ENCODE measurements at places on chromosomes 12 and 14.
A peak's percentile ranks its signal among the peaks of the same experiment; 100 is the strongest.

GRCh38 chr14:101460986-101461750, 100.1 kb upstream of the DIO3 start:
- DNase-seq, result no peak

GRCh38 chr14:93410021-93410420, 20.7 kb upstream of the UNC79 start:
- no peak for DNase-seq

DNA sequence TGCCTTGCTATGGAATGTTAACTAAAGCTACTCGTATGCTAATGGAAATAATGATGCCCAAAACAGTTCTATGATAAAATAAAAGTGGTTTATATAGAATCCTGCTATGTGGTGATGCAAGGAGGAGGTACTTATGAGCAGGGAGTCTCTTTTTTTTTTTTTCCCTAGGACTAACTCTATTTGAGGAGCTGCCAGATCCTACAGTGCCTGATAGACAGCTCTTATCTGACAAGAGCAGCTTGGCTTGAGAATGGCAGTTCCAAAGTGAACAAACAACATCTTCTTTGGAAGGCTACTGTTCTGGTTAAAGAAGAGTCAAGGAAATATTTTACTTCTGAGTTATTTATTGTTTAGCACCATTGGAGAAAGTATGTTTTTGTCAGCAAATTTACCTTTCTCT, 10.2 kb upstream of the ACSM4 start:
- DNase-seq, result no peak

DNA sequence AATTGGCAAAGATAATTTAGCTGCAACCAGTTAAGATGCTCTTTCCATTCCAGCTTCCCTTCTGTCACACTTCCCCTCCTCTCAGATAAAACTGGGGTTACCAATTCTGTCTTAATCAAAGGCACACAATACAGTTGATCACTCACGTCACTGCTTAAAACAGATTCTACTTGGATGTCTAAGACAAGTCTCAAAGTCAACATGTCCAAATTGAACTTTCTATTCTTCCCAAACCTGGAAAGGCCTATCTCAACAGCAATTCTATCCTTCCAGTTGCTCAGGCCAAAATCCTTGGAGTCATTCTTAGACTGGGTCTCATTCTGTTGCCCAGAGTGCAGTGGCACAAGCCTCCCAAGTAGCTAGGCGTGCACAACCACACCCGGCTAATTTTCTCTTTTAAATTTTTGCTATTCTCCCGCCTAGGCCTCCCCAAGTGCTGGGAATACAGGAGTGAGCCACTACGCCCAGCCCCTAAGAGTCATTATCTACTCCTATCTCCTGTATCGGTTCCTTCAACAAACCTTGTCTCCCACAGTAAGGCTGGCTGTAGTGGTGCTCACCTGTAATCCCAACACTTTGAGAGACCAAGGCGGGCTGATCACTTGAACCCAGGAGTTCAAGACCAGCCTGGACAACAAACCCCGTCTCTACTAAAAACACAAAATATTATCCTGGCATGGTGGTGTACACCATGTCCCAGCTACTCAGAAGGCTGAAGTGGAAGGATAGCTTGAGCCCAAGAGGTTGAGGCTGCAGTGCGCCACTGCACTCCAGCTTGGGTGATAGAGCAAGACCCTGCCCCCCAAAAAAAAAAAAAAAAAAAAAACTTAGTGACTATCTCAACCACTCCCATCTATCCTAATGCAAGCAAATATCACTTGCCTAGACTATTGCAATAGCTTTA, 4.7 kb downstream of the RPS29 start:
- DNase-seq, result no peak

DNA sequence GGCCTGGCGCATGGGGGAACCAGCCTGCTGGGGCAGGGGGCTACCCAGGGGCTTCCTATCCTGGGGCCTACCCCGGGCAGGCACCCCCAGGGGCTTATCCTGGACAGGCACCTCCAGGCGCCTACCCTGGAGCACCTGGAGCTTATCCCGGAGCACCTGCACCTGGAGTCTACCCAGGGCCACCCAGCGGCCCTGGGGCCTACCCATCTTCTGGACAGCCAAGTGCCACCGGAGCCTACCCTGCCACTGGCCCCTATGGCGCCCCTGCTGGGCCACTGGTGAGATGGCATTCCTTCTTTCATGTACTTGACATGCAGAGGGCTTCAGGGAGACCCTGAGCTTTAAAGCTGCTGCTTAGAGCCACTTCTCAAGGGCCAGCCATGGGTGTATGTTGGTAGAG, 9.0 kb downstream of the LGALS3 start:
- no peak for DNase-seq

- no peak for DNase-seq
Measured at GRCh38 chr14:77043984-77044485, 15.5 kb upstream of the IRF2BPL start.

GRCh38 chr12:101110866-101111265, 99.2 kb downstream of the SLC5A8 start:
- no peak for DNase-seq

GRCh38 chr12:89262855-89263552, 89.3 kb downstream of the DUSP6 start:
- no peak for DNase-seq

DNA sequence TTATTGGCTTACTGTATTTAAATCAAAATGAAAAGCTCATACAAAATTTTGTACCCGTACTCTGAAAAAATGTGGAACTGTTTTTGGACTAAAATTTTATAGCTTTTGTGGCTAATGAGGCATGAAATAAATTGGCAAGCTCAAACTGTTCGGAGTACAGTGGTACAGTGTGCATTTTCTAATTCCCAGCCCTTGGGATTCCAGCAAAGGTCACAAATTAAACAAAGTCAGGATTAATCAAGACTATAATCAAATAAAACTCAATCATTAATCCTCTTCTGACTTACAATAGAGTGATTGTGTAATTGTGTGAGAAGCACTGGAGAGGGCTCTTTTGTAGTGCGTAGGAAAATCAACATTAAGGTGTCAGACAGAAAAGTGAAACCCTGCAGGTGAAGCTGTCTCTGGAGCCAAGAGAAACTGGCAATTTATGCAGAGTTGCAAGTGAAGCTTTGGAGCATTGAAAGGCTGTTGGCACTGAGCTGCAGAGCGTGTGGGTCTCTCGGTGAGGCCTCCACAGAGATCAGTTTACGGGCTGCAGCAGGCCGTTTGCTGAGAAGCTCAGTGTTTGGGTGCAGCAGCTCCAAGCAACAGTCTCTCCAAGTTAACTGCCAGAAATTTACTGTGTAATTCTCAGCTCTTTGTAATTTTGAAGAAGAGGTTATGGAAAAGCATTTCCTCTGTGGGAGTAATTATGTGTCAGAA, 275.9 kb downstream of the FBXL14 start:
- no peak for DNase-seq

GRCh38 chr12:45205165-45205825, 10.6 kb upstream of the ANO6 start:
- DNase-seq, result no peak

DNA sequence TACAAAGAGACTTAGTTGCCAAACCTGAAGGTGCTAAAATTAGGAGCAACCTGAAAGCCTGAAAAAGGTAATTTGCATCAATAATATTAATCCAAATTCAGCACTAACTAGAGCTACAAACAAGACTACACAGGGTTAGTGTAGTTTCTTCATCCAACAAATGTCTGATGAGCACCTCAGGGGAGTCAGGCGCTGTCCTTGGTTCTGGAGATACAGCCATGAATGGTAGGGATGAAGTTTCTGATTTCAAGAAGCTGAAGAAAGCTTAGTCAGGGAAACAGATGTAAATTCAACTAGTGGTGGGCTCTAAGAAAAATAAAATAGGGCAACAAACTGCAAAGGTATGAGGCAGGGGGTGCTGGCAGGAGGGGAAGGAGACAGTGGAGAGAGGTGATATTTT, 266.3 kb downstream of the GLT1D1 start:
- DNase-seq, result no peak

DNA sequence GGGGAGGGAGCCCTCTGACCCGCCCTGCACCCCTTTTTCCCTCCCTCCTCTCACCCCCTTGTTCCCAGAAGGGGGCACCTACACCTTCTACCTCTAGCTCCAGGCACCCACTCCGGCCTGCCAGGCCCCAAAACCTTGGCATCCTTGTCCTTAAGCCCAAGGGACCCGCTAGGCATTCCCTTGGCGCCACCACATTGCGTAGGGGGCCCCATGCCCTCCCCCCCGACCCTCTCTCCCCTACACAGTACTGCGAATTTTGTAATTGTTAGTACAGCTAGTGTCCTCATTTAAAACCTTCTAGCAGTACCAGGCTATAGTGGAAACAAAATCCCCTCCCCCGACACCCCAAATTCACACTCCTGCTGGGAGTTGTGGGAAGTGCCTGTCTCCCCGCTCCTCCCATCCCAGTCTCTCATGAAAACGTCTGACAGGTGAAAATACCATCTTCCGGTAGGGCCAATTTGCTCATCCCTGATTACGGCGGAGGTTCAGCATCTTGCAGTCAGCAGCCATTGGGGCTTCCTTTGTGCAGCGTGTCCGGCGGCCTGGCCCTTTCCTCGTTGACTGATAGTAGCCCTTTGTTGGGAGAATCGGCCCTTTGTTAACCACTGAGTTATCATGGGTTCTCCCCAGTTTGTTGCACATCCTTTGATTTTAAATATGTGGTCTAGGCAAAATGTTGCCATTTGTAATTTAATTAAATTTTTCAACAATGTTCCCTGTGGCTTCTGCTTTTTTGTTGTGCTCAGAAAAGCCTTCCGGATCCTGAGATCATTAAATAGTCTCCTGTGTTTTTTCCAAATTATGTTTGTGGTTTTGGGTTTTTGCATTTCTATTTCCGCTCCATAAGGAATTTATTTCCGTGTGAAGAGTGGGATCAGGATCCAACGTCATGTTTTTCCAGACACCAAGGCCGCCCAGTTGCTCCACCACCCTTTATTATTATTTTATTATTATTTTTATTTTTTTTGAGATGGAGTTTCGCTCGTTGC, 7.9 kb upstream of the CEP170B start:
- no peak for DNase-seq

DNA sequence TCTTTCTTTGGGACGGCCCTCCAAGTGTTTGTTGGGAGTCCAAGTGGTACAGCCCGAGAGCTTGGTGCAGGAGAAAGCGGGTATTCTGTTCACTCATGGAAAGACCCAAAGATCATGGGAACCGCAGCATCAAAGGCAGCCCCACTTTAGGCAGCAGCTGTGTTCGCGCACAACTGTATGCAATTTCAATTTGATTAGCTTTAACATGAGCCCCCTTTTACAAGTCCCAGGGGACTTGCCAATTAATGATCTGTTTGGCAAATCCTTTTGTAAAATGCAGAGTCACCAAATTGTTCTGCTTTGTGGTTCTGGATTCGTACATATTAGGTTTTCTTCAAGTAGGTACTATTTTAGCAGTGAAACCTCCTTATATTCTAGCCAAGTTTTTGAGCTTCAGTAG, 217.7 kb downstream of the AACS start:
- no peak for DNase-seq

DNA sequence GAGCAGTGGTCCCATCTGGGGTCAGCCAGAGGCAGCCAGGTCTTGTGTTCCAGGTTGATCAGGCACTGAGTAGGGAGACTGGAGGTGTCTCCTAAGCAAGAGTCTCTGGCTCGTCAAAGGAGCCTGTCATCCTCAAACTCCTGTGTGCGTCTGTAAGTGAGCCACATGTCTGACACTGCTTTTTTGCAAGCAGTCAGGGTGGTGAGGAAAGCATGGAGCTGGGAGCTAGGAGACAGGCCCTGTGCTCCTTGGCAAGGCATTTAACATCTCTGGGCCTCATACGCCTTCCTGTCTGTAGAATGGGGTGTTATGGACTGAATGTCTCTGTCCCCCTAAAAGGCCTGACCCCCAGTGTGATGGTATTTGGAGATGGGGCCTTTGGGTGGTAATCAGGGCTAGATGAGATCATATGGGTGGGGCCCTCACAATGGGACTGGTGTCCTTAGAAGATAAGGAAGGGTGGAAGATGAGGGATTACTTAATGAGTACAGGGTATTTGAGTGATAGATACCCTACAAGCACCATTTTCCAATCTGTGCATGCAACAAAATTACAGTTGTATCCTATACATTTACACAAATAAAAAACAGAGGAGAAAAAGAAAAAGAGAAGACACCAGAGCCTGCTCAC, 53.0 kb downstream of the ARL6IP4 start:
- DNase-seq, result no peak

DNA sequence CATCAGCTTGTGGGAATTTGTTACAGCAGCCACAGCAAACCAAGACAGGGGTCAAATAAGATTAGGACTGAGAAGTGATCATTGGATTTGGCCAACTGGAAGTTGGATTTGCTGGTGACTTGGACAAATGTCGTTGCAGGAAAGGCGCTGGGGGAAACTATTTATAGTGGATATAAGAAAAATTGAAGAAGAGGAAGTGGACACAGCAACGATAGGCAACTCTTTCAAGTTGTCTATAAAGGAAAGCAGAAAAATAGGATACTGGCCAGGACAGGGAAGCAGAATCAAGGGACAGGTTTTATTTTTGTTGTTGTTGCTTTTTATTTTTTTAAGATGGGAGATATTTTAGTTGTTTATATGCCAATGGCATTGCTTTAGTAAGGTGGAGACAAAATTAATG, 56.2 kb upstream of the RTRAF start:
- no peak for DNase-seq

DNA sequence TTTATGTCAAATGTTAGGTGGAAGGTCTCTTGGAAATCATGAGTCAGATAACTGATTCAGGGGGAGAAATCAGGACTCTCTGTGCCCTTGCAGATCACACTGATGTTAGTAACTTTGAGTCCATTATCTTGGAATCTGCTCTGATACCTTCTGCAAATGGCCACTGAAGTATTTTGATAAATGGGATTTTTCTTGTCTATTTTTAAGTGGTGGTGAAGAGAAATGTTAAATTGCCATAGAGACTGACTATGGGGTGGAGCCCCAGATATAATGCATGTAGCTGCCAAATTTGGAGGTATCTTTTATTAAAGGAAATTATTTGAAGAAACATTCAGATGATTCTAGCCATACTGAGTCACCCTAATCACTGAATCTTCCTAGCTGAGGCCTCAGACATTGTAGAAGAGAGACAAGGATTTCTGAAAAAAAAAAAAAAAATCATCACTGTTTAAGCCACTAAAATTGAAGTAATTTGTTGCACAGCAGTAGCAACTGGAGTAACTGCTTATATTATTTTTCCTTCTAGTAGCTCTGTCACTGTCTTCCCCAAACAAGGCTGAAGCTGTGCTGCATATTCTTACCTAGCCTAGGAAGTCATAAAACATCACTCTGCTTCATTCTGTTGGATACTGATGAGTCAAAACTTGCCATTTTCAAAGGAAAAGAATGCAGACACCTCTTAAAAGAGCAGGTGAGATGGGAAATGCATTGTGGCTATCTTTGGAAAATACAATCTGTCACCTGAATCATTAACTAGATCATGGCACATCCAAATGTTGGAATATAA, 36.0 kb upstream of the CLEC14A start:
- no peak for DNase-seq

GRCh38 chr14:94028450-94028826, 2.3 kb downstream of the OTUB2 start:
- DNase-seq, result peak; percentile 80

DNA sequence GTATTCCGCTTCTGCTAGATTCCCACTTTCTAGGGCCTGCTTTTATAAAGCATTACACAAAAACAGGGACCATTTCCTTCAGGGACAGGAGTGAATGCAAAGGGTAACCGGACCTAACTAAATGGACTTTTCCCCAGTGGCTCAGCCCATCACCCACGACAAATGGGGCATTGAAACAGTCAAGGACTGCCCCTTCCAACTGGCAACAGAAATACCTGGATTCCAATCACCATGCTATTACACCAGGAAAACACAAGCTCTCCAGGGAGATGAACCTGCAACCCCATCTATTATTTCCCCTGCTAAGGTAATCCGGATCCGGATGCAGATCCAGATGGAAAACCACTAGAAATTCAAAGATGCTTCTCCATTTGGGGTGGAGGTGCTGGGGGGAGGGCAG, 1.0 kb downstream of the MPHOSPH9 start:
- no peak for DNase-seq

- no peak for DNase-seq
Measured at GRCh38 chr12:100324498-100324897, 32.4 kb upstream of the SLC17A8 start.
